Inflammatory macrophage treated with lipopolysaccharide for 4 hours (primary cell): ENCODE measurements at places on chromosomes 1 and 21.

DNA sequence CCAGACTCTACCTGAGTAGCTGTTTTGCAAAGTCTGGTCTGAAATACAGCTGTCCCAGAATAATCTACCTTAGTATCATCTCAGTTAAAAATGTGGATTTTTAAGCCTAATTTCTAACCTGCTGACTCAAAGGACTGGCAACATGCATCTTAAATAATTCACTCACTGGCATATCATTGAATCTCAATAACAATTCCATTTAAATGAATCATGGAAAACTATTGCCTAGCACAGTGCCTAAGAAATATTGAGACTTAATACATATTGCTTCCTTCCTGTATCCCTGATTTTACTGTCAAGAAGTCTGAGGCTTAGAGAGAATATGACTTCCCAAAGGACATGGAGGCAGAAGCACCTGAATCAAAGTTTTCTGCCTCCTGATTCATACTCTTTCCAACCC lies 3.1 kb downstream of the CCDC190 start:
- no peak for DNase-seq

DNA sequence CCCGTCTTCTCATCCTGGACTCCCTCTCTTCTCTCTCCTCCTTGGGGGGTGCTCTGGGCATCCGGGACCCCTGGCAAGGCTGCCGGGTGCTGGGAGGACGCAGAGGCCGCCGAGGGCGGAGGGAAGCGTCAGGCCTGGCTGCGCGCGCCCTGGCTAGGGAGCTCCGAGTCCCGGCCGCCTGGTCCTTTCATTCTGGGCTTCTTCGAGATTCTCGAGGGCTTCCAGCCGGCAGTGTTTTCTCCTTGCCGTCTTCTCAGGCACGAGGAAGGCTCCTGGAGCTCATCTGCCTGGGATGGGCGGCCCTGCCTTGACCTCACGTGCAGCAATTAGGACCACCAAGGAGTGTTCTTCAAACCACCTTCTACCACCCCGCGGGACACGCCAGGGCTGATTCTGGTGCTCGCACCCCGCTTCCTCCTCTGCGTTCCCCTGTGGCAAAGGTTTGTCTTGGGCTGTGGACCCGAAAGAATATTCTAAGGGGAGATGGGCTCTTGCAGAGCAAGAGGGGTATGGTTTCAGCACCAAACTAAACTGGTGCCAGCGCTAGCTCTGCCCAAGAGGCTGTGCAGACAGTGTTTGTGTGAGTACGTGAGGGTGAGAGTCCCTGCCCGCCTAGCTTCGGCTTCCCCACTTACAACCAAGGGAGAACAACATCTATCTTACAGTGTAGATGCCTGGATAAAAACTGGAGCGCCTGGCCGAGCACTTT lies 36.5 kb downstream of the PIK3CD start:
- DNase-seq: no peak

GRCh38 chr1:219876798-219877209 lies 51.6 kb downstream of the SLC30A10 start:
- DNase-seq: no peak

DNA sequence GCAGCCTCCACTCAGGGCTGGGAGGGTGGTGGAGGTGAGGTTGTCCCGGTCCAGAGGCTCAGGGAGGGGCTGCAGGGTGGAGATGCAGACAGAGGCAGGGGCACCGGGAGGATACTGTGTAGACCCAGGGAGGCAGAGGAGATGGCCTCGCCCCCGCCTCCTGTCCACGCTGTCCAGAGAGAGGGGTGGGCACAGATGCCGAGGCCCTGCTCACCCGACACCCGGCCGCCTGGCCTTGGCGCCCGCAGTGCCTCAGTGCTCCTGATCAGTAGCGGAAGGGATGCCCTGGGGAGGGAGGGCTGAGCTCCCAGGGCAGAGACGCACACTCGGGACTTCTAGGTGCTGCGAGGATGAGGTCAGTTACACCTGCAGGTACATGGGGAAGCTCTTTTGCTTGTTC lies 102.7 kb upstream of the TTC34 start:
- DNase-seq: no peak

DNA sequence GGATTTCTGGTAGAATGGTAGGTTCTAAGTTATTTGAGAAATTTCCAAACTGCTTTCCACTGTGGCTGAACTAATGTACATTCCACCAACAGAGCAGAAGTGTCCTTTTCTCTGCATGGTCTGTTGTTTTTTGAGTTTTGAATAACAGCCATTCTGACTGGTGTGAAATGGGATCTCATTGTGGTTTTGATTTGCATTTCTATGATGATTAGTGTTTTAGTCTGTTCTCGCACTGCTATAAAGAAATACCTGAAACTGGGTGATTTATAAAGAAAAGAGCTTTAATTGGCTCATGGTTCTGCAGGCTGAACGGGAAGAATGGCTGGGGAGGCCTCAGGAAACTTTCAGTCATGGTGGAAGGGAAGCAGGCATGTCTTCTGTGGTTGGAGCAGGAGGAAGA lies 80.3 kb downstream of the SDCCAG8 start:
- no peak for DNase-seq

DNA sequence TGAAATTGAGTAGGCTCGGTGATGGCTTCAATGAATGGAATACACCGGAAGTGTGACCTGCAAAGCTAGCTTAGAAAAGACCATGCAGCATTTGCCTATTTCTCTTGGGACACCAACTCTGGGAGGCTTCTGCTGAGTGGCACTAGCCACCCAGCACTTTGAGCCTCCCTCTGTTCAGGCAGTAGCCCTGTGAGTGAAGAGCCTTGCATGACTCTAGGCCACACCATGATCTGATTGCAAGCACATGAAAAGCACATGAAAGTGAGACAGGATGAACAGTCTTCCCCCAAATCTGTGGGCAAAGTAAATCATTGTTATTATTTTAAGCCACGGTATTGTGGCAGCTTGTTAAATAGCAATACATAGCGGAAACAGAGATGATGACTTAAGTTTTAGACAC lies 2.8 kb downstream of the CD48 start:
- DNase-seq: peak; percentile 50

GRCh38 chr1:243623841-243624240 lies 226.2 kb downstream of the AKT3 start:
- peak; percentile 55 for DNase-seq

GRCh38 chr1:172810480-172811175 lies 151.7 kb downstream of the FASLG start:
- no peak for DNase-seq

- DNase-seq: no peak
Measured at GRCh38 chr1:116026631-116027030, 50.3 kb downstream of the SLC22A15 start.

GRCh38 chr1:223513309-223513708 lies 120.1 kb downstream of the CCDC185 start:
- no peak for DNase-seq

- peak; percentile 16 for DNase-seq
Measured at GRCh38 chr1:200183637-200184036, 156.1 kb downstream of the NR5A2 start.

DNA sequence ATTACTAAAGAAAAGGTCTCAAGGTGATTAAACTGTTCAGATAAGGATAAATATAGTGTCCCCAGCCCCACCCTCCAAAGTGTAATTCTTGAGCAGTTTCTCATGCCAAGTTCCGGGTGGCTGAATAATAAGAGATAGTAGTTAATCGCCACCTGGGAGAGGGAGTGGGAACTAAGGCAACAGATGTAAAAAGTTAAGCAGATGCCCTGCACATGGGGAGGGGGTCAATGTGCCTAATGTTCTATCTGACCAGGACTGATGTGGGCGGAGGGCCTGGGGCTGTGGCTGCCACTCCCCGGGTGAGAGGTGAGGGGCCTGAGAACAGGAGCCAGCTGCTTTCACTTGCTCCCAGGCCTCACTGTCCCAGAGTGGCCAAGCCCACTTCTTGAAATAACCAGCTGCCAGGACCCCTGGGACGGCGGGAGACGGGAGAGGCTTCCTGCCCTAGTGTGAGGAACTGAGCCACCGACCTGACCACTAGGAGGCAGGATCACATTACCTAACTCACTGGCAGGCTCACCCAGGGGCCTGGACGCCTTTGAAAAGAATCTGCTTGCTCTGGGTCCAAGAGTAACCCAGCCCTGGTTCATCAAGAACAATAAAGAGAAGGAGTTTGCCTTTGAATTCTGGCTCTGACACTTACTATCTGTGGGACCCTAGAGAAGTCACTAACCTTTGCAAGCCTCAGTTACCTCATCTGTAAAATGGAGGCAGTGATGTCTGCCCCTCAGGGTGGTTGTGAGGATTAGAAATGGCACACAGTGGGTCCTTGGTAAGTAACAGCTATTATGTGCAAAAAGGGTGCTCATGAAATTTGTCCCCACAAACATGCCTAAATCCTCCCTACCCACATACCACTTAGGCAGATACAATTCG lies 179.2 kb downstream of the ATG4C start:
- DNase-seq: no peak

DNA sequence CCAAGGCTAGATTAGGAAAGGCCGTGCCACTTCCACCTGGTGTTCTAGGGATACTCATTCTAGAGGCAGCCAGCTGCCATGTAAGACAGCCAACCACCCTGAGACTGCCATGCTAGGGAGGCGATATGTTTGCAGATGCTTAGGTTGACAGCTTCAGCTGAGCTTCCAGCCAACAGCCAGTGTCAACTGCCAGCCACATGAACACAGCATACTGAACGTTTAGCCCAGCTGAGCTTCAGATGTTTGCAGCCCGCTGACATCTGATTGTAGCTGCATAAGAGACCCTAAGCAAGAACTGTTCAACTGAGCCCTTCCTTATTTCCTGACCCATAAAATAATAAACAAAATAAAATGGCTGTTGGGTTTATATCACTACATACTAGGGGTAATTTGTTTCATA lies 5.0 kb upstream of the KCNC4 start:
- DNase-seq: no peak

GRCh38 chr1:65425697-65426096 lies 5.2 kb downstream of the LEPR start:
- no peak for DNase-seq

DNA sequence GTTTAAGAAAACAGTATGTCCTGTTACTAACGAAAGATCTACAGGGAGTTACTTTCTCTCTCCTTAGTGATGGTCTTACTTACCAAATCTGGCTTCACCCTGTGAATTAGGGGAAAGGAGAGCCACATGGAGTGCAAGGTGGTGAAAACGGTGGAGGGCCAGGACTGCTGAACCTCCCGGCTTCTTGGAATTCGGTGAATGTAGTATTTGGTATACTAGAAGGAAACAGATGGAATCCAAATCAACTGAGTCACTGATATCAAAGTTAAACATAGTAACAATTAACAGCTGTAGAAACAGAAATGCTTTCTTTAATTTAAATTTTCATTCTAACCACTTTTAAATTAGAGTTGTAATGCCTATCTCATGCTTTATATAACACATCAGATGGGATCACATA lies 45.7 kb downstream of the ALG14 start:
- no peak for DNase-seq

- no peak for DNase-seq
Measured at GRCh38 chr1:57067863-57068262, 102.0 kb upstream of the C8B start.

- DNase-seq: no peak
Measured at GRCh38 chr1:58119971-58120370, 426.6 kb downstream of the OMA1 start.

DNA sequence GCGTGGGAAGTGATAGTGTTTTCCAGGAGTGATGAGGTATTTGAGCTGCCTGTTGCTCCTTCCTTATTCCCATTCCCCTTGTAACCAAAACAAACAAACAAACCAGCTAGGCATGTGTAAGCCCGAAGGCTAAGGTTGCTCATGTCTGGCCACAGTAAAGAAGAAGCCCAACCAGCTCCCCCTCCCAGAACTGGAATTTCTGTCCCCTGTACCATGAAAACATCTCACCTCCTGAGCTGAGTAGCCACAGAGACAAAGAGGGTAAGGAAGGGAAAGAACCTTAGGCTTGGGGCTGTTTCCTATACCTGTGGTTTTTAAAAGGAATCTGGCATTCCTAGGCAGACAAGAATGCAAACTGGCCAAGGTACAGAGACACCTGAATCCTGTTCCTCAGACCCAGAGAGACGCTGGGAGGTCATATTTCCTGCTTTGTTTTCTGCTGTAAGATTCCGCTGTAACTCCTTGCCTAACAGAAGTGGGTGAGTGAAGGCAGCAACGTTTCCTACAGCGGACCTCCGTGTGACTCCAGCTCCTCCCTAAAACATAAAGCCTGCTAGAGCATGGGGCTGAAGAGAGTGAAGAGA lies 41.7 kb upstream of the RAB4A start:
- peak; percentile 50 for DNase-seq

DNA sequence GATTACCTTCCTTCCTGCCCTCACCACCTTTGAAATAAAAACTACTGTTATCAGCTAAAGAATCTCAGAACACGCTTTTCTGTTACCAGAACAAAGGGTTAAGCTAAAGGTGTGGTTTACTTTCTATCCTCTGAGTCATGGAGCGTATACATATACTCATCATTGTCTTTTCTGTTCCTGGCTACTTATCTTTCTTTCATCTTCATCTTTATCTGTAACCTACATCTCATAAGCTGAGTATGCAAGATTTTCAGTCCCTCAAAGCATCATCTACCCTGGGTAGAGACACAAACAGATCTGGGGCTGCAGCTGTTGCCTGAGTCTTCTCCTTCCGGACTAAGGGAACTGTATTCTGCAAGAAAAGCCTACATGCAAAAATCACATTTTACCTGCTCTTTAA lies 75.6 kb downstream of the LMO4 start:
- no peak for DNase-seq

DNA sequence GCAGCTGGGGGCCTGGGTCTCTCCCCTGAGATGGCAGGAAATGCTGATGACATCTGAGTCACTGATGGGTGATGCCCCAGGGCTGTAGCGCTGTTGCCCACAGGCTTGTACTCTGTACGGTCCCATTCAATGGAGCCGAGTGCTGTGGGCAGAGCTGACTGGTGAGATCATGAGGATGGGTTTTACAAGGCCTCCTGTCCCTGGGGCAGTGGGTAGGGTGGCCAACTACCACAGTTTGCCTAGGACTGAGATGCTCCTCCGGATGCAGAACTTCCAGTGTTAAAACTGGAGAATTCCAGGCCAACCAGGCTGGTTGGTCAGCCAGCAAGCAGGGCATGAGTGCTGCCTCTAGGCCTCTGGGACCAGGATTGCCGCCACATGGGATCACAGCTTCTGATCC lies 9.2 kb downstream of the PHLDA3 start:
- no peak for DNase-seq

DNA sequence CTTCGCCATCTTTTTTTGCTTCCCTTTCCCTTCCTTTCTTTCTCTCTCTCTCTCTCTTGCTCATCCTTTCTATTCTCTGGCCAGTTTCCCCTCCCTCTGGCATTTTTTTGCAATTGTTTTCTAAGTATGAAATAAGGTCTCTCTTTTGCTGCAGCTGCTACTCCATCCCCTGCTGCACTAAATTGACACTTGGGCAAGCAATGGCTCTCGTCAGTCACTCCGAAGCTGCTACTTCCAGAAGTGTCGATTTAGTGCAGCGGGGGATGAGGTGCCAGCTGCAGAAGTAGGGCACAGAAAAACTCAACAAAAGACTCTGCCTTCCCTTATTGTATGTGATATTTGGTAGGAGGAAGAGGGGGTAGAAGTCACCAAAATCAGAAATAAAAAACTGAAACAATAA lies 642.3 kb downstream of the RWDD3 start:
- no peak for DNase-seq

DNA sequence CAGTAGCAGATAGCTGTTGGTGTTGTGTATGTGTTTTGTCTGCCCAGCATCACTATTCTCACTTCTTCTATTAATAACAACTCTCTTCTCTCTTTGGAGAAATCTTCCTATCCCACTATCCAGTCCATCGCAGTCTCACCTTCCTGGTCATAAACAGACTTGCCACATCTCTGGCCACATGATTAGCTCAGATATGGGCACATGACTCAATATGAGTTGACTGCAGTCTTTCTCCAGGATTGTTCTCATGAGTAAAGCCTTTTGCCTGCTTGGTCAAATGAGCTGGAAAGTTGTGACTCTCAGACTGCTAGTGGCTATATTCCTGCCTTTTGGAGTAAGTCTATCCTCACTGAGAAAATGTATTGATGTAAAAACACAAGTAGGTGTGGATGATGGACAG lies 32.9 kb upstream of the TADA1 start:
- DNase-seq: peak; percentile 30
